ENCODE measurements at places on chromosomes 4 and X.

- DNase-seq: no peak
These were observed 33.0 kb upstream of the RAPGEF2 start for GRCh38 chr4:159069922-159070321.

DNA sequence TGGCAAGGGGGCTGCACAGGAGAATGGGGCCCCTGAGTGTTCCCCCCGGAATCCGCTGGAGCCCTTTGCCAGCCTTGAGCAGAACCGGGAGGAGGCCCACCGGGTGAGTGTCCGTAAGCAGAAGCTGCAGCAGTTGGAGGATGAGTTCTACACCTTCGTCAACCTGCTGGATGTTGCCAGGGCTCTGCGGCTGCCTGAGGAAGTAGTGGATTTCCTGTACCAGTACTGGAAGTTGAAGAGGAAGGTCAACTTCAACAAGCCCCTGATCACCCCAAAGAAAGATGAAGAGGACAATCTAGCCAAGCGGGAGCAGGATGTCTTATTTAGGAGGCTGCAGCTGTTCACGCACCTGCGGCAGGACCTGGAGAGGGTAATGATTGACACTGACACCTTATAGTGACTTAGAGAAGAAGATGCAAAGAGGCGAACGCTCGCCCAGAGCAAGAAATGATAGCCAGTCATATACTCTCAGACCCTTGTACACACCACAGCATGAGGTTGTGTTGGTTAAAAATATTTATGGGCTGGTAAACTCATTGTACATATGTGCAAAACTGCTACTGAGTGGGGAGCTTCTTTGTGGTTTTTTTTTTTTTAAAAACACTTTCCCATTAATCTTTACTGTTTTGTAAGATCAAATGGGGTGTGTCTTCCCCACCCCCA, 52.5 kb downstream of the JADE1 start:
- DNase-seq: no peak

DNA sequence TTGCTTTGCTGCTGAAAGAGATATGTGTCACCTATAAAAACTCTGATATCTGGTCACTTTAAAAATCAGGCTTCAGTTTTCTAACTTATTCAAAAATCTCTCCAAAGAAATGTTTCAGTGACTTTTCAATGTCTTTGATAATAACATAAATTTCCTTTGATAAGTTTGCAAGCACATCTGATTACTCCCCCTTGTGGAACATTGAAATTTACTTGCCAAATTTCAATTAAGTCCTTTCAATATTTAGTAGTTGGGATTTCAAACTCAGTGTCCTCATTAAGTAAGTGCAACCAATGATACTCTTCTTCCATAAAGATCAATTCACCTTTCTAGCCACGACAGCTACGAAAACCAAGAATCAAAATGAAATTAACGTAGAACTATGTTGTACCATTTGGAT, 151.3 kb upstream of the FAM47C start:
- peak; percentile 1 for DNase-seq

DNA sequence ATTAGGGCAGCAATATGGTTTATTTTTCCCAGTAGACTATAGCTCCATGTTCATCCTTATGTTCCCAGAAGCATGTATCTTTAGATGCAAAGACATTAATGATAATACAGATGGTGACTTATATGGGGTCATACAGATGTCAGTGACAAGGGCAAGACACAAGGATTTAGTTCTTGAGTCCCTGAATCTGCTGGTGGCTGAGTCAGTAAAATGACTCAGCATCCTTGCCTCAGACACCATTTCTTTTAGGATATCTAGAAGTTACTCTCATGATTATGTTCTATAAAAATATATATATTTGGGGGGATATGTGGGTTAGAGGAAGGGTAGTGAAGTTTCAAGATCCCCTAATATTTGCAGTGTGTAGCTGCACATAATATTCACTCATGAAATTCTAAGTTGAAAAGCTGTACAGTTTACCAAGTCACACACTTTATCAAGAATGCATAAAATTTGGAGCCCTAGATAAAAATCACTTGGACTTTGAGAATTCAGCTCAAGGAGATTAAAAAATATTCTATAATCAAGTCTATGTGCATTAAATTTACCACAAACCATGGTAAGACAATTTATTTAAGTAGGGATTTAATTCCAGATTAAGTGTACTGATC, 101.9 kb downstream of the LNX1 start:
- no peak for DNase-seq

GRCh38 chrX:118780911-118781310, 42.7 kb upstream of the ZCCHC12 start:
- peak; percentile 42 for DNase-seq

DNA sequence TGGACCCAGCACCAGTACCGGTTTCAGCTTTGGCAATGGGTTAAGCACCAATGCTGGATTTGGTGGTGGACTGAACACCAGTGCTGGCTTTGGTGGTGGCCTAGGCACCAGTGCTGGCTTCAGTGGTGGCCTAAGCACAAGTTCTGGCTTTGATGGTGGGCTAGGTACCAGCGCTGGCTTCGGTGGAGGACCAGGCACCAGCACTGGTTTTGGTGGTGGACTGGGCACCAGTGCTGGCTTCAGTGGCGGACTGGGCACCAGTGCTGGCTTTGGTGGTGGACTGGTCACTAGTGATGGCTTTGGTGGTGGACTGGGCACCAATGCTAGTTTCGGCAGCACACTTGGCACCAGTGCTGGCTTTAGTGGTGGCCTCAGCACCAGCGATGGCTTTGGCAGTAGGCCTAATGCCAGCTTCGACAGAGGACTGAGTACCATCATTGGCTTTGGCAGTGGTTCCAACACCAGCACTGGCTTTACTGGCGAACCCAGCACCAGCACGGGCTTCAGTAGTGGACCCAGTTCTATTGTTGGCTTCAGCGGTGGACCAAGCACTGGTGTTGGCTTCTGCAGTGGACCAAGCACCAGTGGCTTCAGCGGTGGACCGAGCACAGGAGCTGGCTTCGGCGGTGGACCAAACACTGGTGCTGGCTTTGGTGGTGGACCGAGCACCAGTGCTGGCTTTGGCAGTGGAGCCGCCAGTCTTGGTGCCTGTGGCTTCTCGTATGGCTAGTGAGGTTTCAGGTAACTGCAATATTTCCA, 9.8 kb downstream of the TRO start:
- no peak for DNase-seq

DNA sequence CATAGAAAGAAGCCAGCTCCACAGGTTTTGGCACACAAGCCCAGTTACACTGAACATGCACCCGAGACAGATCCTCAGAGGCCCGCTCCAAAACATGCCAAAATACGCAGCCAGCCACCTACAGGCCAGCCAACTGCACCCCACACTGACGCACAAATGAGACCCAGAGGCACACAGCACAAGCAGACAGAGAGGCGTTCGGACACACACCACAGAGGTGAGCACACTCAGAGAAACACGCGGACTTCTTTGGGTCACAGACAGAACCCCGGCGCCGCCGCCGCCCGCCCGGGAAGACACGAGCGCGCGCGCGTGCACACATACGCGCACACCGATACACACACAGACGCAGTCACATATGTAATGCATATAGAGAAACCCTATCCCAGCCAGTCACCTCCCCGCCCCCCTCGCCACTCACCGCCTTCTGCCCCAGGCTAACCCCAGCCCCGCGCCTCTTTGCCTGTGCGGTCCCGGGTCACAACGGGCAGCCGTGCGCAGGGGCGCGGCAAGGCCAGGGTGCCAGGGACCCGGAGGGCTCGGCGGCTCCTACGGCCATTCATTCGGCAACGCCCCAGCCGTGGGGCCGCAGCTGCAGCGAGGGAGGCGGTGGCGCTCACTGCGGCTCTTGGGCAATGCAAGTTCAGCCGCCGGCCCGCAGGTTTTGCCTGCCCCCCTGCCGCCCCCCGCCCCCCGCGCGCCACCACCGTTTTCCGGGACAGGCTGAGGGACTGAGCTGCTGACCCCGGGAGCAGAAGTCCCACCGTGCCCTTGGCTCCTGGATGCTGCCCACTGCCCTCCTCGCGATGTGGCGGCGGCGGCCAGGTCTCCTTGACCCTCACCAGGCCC, 553 bp downstream of the SEPTIN6 start:
- DNase-seq: peak; percentile 54

- no peak for DNase-seq
These were observed 31.4 kb upstream of the BBS12 start for GRCh38 chr4:122701061-122701460.

DNA sequence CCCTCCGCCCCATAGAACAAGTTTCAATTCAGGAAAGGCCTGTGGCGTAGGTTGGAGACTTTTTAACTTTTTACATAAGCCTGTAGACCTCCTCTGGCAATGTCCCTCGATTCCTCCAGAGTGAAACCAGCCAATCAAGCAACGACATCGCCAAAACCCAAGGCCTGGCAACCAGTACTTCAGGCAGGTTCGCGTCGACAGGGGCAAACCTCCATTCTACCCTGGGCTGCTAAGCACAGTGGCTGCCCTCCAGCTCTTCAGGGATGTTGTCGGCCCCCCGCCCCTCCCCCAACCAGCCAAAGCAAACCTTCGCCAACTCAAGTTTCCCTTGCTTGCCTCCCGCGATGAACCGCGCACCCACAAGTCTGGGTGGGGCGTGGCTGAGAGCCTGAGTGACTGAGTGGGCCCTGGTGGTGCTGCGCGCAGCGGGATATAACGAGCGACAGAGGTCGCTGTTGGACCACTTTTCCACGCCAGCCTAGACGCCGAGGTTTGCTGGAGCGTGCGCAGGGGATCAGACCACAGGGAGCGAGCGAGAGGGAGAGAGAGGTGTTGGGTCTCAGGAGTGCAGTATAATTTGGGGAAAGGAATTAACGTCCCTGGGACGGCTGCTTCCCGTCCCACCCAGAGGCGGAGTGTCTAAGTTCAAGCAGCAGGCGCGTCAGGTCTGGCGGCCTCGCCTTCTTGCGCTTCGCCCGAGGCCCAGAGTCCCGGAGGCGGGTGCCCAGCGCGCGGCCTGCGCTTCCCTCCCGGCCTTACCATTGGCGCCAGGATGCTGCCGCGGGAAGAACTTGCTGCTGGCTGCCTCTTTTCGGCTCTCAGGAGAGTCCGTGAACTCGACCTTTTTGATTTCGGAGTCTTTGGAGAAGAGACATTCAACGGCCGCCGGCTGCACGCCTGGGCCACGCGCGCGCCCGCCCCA, 9.0 kb upstream of the PITX2 start:
- peak; percentile 98 for DNase-seq

- DNase-seq: no peak
These were observed 18.7 kb upstream of the SPANXB1 start for GRCh38 chrX:140983730-140984129.

DNA sequence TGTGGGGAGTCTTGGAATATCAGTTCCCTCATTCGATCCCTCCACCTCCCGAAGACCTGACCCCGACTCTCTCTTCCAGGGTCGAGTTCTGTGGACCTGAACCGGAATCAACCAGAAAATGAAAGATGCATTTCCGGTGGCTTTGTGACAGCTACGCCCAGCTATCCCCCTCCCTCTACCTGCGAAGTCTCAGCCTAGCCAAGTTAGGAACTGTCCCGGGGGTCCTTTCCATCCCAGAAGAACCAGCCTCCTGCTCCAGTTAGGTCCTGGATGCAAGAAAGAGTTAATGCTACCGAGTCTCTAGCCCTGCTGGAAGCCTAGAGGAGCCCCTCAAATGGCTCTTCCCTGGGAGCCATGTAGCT, 13.4 kb upstream of the ETDC start:
- DNase-seq: peak; percentile 0

DNA sequence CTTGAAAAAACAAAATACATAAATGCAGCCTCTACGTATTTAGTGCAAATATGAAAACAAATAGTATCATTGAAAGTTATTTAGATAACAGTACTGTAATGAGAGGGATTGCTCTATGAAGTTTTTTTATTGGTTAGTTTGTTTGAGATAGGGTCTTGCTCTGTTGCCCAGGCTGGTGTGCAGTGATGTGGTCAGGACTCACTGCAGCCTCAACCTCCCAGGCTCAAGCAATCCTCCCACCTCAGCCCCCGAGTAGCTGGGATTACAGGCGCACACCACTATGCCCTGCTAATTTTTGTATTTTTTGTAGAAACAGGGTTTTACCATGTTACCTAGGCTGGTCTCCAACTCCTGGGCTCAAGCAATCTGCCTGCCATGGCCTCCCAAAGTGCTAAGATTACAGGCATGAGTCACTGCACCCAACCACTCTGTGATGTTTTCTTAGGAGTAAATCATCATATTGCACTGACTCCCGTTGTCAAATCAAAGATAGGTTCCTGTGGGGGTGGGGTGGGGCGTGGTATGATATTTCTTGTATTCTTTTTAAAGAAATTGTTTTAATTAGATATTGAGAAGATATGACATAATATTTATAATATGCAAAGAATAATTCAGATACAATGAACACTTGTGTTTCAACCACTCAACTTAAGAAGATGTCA, 75.8 kb downstream of the ATG4A start:
- no peak for DNase-seq

DNA sequence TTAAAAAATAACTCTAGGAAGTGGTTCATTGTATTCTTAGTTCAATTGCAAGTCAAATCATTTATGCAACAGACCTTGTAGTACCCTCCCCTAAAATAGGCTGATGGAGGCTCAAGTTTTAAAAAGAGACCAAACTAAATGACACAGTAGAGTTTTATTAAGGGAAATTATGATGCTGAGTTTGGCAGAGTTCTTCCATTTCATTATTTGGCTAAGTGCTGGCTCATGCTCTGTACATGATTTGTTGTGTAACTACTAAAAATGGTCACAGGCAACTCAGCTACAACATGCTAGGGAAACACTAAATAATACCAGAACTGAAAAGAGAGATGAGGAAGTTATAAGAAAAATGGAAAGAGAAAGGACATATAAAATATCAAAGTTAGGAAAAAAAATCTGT, 96.1 kb upstream of the TFDP3 start:
- DNase-seq: no peak

- DNase-seq: peak; percentile 3
These were observed 57.7 kb downstream of the IL13RA2 start for GRCh38 chrX:114959729-114960128.

GRCh38 chr4:94338681-94339351, 3.8 kb downstream of the HPGDS start:
- DNase-seq: no peak

DNA sequence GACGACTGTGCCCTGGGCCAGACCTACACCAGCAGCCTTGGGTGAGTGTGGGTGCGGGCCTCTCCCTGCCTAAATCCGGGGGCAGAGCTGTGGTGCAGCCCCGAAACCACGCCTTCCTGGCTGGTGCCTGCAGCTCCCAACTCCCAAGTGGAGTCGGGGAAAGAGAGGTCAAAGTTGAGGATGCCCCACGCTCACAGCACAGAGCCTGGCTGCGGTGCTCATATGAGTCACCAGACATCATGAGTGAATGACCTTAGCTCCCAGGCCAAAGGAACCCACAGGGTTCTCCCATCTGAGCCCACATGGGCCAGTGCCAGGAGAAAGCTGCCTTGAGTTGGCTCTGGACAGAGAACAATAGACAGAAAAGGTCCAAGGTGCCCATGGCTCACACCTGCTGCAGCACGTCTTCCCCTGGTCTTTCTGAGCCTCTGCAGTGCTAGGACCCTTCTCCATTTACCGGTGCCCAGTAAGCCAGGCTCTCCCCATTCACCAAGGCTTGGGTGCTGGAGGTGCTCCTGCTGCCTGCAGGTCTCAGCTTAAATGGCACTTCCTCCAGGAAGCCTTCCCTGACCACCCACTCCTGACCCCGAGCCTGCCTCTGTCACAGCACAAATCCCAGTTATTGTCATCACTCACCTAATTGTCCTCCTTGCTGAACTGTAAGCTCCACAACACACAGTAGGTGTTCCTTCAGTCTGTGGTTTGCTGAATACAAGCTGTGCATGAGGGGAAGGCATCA, 224.2 kb downstream of the AFAP1 start:
- DNase-seq: no peak
